Glomerular endothelial cell (primary cell): ENCODE measurements at places on chromosomes 2 and 18. TPM values are rescaled to one million over a fixed set of nuclear protein-coding genes. Genes with fewer than 3 reads are reported as not detected.

Gene CNTNAP5
- total RNA-seq, result not detected in 2 replicates

Gene NAT8
- not detected in 2 replicates for total RNA-seq

- DNase-seq, result no peak
These were observed 34.9 kb downstream of the CIB4 start for GRCh38 chr2:26605999-26606846.

Gene FOXI3
- not detected in 2 replicates for total RNA-seq

- no peak for DNase-seq
These were observed 416.7 kb downstream of the ARHGAP15 start for GRCh38 chr2:143545949-143546255.

GRCh38 chr2:233449081-233449901 is 95.0 kb downstream of the DGKD start:
- no peak for DNase-seq

Gene DSG1
- total RNA-seq, result 0.15 TPM in 1 of 2 replicates, not detected in the other

Gene CDCA7
- 6.3 and 9.0 TPM in 2 replicates for total RNA-seq

- DNase-seq, result no peak
These were observed 224.1 kb upstream of the DPP10 start for GRCh38 chr2:114218383-114218782.

DNA sequence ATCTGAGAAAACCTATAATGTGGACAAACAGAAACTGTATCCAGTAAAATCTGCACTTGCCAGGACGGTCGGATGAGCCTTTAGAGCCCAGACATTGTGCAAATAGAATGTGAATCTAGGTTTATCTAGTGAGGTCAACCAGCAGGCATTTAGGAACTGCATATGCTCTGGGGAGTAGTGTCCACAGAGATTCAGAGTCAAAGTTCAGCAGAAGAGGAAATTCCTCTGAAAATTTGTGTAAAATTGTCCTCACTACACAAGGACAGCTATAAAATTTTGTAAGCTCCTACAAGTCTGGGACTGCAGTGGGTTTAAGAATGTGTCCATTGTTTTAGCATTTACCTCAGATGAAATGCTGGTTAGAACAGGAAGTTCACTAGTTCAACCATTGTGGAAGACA is 9.8 kb upstream of the NDUFV2 start:
- DNase-seq, result no peak

GRCh38 chr2:28231110-28231631 is 161.5 kb upstream of the FOSL2 start:
- DNase-seq, result no peak

Gene BCL11A
- 3.6 and 6.1 TPM in 2 replicates for total RNA-seq

- no peak for DNase-seq
These were observed 183.7 kb downstream of the NRP2 start for GRCh38 chr2:205865905-205866441.

Gene CCDC148
- total RNA-seq, result 0.35 and 1.2 TPM in 2 replicates

GRCh38 chr2:163247156-163247846 is 408.7 kb upstream of the KCNH7 start:
- DNase-seq, result no peak

DNA sequence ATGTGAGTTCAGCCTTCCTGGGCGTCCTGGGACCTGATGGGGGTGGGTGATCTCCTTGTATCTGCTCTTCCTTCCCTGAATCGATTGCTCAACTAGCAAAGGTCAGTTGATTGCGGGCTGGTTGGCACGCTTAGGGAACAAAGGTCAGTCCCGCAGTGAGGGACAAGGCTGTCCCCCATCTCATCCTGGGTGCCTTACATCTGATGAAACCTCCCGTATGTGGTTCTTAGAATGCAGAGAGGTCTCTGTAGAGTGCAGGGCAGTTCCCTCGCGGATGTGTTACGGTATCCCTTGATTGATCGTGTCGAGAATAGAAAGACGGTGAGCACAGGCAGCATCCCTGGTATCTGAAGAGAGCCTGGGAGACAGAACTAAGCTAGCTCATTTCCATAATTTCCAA is 56.4 kb upstream of the RBM44 start:
- no peak for DNase-seq

DNA sequence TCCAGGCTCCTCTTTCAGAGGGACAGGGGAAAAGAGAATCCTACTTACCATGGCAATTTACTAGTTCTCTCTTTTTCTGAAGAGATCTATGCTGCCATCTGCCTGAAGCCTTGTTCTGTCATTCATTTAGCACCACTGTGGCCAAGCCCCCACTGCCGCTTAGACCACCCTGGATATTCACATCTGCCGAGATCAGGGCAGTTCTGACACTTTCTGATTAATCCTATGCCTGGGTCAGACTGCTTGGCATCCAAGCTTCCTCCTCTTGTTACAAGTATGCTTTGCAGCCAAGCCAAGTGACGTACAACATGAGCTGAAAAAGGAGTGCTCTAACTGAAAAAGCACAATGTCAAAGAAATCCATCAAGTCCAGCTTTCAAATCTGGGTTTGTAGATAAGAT is 332.6 kb downstream of the SUCLG1 start:
- no peak for DNase-seq

- no peak for DNase-seq
These were observed 14.9 kb upstream of the HPCAL1 start for GRCh38 chr2:10287761-10288160.

Gene CRYGC
- total RNA-seq, result not detected in 2 replicates

DNA sequence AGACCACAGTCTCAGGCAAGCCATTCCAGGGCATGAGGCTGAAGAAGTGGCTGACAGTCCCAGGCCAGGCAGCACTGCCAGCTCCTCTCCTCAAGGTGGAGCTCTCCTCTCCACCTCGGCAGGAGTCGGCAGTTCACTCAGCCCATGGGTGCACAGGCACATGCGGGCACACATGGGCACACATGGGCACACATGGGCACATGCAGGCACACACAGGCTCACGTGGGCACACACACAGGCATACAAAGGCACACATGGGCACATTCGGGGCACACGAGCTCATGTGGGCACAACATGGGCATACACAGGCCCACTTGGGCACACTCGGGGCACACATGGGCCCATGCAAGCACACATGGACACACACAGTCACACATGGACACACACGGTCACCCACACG is 65.3 kb upstream of the TAF1B start:
- DNase-seq, result no peak

DNA sequence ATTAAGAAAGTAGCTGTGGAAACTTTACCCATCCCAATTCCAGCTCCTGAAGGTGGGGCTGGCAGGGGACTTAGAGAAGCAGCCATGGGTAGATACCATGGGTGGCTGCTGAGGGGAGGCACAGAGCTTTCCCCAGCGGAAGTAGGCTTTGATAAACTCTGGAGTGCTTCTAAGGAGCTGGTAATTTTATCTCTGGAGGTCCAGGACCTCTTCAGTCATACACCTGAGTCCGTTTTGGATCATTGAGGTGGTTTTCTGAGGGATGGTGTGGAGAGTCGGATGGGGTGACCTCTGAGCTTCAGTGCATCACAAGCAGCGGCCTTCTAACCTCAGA is 36.7 kb upstream of the BMP10 start:
- DNase-seq, result no peak

Gene FZD7
- total RNA-seq, result 9.2 and 10.5 TPM in 2 replicates

GRCh38 chr2:31922542-31923408 is 88.0 kb downstream of the MEMO1 start:
- no peak for DNase-seq

Gene ADGRF3
- 0.06 and 0.58 TPM in 2 replicates for total RNA-seq

Gene CCDC102B
- 8.2 and 65.4 TPM in 2 replicates for total RNA-seq

Gene TCF7L1
- total RNA-seq, result 6.8 and 16.7 TPM in 2 replicates

DNA sequence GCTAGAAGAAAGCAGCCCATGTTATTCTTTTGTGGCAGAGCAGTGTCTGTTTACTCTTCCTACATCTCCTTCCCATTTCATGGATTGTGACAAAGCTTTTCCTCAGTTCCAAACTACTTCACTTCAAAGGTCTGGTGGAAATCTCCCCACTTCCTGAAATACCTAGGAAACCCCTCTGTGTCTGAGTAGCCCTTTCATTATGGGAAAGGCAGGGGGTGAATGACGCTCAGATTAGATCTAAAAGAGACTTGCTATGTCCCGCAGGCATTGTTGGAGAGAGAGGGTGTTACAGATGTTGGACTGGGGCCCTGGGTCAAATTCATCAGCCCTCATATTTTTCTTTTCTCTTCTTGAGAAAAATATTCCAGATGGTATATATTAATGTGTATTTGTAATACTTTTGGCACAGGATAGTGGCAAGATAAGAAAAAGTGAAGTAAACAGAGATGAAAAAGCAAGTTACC is 675.0 kb downstream of the IRS1 start:
- DNase-seq, result no peak

Gene CPLX4
- not detected in 2 replicates for total RNA-seq

- DNase-seq, result no peak
These were observed 367.0 kb upstream of the RAB12 start for GRCh38 chr18:8242151-8242696.

Gene RESP18
- total RNA-seq, result not detected in 2 replicates

DNA sequence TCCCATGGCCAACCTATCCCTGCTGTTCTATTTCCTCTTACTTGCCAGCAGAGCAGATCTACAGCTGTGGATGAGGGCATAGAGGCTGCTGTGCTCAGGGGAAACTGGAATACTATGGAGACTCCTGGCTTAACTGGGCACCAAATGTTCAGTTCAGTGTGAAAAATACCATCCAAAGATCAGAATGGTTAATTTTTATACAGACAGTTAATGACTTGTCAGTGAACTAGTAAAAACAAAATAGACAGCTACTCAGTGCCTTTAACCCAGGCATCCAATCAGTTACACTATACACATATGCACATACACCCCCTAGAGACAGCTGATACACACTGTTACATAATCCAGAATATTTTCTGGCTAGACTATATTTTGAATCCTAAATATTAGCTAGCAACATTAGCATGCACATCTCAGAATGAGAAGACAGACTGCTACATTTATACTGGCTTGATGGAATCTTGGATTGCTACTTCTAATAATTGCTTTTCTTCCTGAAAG is 59.1 kb upstream of the WIPF1 start:
- DNase-seq, result no peak

Gene WIPF1
- total RNA-seq, result 14.8 and 35.2 TPM in 2 replicates

Gene SCN1A
- total RNA-seq, result not detected in 2 replicates

Gene ITPRID2
- total RNA-seq, result 122 and 149 TPM in 2 replicates

DNA sequence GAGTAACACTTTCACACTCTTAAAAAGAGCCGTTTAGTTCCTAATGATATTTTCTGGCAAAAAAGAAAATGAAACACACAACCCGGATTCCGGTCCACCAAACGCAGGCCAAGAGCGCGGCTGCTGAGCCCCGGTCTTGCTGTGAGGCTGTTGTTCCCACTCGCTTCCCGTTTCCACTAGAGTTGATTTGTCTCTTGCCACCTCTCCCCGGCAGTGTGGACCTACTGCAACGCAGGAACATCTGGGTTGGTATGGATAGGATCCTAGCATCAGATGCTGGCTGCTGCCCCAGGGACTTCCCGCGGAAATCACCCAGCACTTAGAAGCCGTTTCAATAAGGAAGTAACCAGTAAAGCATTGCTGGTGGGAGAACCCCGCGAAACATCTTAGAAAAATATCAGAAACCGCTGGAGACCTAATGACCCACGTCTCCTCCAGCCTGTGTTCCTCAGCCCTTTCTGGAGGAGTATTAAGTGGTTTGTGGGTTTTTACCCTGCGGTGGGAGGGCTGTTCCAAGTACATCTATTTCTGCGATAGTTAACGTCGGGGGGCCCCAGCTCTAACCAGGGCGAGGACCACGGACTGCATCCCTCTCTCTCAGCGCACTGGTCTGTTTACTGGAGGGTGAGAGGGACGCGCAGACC is 939 bp downstream of the DOCK10 start:
- no peak for DNase-seq

DNA sequence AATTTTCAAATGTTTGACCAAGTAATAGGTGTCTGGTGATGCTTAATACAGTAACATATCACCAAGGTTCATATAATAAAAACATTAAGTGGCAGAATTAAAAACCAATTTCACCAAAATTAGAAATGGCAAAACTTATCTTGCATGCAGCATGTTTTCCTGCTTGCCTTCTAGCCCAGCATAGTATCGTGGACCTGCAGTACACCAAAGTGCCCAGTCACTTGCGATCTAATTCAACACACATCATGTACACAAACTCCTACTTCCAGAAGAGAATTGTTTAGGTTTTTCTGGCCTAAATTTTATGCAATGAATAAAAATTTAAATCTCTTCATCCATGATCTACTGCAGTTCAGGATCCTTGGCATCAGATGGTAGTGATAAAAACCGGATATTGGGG is 28.9 kb downstream of the LPIN2 start:
- DNase-seq, result no peak

Gene TCF23
- not detected in 2 replicates for total RNA-seq

Gene STEAP3
- total RNA-seq, result 17.4 and 23.8 TPM in 2 replicates

DNA sequence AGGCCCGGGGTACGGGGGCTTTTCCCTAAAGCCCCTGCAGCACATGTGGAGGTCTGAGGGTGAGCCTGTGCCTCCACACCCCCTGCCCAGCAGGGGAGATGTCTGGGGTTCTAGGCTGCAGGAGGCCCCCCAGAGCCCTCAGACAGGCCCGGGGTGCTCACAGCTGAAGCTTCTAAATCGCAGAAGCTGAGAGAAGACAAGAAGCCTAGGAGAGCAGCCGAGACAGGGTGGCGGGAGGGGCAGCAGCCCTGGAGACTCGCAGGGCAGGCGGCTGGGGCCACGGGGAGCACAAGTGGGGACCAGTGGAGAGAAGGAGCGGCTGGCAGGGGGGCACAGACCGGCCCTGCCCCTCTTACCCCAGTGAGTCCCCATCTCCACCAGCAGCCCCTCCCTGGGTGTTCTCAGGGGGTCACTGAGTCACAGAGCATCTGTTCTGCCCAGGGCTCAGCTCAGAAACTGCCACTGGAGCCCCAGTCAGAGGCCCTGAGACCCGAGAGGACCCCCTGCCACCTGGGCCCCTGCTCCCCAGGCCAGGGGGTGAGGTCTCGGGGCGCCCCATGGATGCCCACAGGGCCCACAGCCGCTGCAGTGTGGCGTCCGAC is 26.1 kb downstream of the GPC1 start:
- DNase-seq, result no peak

Gene GDF7
- total RNA-seq, result 0.73 and 9.5 TPM in 2 replicates

DNA sequence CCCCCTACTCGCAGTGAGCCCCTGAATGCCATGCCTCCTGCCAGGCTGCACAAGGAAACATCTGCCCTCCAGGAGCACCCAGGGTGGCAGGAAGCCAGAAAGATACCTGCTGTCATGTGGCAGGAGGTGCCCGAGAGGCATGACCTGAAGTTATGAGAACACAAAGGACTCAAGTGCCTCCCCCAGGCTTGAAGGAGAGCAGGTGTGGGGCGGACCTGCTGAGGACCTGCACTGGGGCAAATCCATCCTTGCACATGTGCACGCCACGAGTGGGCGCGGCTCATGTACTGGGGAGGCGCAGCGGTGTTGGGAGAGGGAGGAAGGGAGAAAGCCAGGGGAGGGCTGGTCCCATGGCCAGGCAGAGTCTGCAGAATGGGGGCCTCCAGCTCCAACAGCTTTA is 26.9 kb downstream of the SDC1 start:
- DNase-seq, result no peak

DNA sequence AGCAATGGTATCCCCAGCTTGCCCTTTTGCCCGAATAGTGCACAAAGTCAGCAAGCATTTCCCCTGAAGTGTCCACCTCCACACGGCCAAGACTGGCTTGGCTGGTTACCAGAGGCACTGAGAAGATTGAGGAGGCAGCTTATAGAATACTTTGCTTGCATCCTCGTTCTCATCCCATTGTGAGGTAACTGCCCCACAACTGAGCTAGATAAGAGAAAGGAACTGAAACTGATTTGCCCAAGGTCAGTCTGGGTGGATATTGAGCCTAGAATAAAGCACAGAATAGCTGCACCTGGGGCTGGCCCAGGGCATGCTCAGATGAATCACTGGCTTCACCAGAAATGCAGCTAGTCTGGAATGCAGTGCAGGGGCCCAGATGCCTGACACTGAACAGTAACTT is 32.7 kb upstream of the MAP4K3 start:
- DNase-seq, result no peak
